ENCODE measurements at places on chromosomes 7 and 10.

DNA sequence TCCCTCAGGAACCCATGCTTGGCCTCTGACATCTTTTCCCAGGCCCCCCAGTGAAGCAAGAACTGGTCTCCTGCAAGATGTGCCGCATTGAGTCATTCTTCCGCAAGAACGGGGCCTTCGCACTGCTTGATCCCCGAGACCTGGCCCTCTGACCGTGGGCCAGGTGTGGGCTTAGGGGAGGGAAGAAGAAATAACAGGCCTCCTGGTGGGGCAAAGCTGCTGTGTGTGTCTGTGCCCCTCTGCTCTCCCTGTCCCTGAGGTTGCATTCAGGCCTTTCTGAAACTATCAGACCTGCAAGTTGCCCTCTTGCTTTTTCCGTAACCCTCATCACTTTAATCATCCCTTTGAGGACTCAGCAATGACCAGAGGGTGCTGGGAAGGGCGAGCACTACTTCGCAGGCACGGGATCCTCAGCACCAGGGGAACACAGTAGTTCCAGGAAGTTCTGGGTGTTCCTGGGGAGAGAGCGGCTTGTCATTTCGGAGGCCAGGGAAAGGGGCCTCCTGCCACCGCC lies 6.0 kb downstream of the ATP6V1F start:
- no peak for DNase-seq

DNA sequence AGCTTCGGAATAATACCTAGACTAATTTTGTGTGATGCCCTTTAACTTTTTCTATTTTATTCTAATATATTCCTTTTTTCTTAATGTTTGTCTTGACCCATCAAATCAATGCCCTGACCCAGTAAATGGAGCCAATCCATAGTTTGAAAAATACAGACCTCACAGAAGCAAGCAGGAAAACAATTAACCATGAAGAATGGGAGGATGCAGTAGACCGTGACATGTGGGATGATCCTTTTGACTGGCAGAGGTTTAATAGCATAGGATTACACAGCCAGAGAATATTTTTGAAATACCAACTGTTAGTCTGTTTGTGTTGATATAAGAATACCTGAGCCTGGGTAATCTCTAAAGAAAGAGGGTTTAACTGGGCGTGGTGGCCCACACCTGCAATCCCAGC lies 142.6 kb upstream of the NEBL start:
- no peak for DNase-seq

- no peak for DNase-seq
These were observed 5.1 kb upstream of the AKR1E2 start for GRCh38 chr10:4820804-4821401.

- DNase-seq = no peak
These were observed 4.9 kb downstream of the TRIM8 start for GRCh38 chr10:102648889-102649796.

DNA sequence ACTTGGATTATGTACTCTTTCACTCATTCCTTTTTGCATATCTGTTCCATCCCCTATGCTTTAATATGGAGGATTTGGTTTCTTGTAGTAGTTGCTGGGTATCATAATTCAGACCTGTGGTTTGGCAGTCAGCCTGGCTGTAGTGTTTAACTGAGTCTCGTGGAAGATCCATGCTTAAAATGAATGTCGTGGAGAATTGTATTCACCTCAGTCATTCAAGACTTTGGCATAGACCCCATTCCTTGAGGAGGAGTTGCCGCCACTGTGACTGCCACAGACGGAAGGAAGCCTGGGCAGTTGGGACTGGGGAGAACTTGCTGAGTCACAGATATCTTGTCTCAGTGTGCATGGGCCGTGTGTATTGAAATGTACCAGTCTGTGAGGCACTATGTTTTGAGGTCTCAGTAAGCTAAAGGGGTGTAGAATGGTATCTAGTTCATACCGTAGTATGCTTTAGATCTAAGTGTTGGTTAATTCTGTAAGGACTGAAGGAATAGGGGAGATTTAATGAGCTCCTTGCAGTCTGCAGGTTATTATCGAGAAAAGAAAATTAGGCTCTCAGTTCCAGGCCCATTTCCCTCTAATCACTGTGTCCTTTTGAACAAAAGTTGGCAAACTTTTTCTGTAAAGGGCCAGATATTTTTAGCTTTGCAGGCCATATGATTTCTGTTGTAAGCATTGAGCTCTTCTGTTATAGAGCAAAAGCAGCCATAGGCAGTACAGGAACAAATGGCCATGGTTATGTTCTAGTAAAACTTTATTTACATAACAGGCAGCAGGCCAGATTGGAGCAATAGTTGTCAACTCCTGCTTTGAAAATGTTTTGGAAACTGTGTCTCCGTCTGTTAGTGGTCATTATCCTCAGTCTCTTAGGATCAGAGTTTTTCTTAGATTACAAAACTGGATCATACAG lies 76.8 kb downstream of the TPST1 start:
- no peak for DNase-seq

DNA sequence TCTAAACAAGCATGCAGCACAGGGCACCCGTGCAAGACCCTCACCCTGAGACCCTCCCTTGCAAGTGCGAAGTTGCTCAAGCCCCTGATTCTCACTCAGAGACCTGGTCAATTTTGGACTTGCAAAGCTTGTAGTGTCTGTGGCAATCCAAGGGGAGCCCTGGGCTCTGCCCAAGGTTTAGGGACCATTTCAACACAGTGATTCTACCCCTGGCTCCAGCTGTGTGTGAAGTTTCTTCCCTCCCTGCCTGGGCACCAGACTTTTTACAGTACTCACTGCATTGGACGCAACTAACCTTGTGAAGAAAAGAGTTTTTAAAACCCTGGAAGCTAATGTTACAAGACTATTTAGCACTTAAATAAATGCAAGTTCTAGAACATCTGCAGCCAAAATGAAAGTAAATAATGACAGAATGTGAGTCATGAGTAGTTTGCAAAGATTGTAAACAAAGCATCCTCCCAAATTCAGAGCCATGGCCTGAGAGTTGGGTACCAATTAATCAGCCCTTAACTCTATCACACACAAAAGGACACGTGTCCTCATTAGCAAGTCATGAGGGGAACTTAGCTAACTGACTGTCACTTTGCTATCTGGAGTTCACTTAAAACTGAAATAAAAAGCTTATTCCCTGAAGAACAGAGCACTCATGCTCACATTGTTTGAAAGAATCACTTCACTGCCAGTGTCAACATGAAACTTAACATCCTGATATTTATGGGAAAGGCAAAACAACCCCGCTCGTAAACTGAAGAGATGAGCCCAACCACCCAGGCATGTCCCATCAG lies 48.1 kb downstream of the RGS10 start:
- DNase-seq = no peak

DNA sequence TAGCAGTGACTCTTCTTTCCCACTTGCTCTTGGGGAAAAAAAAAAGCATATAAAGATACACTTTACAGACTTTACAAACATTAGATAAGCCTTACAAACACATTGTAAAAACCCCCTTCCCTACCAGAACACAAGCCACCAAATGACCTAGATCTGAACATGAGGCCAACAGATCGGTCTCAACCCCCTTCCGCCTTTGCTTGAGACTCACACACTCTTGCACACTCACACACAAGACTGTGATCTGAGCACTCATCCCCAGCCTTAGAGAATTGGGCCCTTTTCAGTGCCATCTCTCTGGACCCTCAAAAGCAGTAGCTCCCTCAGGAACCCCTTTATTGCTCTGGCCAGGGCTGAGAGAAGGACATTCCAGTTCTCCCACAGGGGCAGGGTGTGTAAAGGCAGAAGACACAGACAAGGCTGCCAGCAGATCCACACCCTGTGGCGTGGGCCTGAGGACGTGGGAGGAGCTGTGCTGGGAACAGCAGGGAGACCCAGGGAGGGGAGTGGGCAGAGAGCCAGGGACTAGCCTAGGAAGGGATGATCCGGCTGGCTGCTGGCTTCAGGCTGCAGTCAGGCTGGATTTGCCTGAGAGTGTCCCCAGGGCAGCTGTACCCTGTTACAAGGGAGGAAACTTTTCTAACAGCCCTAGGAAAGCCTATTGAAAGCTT lies 206.7 kb downstream of the KIAA1217 start:
- DNase-seq = no peak

- DNase-seq = no peak
These were observed 183.2 kb upstream of the LYZL1 start for GRCh38 chr10:29105516-29106215.

DNA sequence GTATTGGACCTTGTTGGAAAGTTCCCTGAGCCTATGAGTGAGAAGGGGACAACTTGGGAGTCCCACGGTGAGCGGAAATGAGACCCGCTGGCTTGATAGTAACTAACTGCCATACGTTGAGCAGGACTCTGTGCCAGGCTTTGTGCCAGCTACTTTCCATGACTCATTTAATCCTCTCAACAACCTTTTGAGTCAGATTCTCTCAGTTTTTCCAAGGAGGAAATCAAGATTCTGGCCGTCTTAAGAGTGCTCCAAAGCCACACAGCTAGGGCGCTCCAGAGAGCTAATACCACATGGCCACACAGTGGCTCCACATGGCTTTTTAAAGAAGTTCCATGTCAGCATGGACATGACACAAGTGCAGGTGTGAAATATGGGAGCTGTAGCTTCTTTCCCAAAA lies 55.7 kb downstream of the NOD1 start:
- DNase-seq = no peak

GRCh38 chr10:102775201-102775934 lies 31.6 kb downstream of the WBP1L start:
- DNase-seq = no peak

- no peak for DNase-seq
These were observed 648.1 kb upstream of the FOXK1 start for GRCh38 chr7:4033996-4034395.

GRCh38 chr7:4765776-4766490 lies 9.5 kb upstream of the AP5Z1 start:
- no peak for DNase-seq

DNA sequence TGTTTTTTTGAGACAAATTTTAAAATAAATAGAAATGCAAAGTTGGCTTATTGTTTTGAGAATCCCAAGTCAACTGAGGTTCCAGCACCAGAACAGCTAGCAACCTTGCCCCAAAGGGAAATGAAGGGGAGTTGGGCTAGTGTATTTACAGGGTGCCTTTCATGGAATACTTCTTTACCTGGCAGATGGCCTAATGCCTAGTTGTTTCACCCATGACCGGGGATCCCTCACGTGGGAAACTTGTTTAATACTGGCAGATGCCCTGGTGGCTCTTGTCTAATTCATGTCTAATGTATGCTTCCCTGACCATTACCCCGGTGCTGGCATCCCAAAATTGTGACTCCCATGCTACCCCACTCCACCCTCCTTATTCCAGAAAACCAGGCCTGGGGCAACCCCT lies 861.1 kb upstream of the ZWINT start:
- DNase-seq = no peak

Data from activated CD4-positive, alpha-beta T cell treated with anti-CD3 and anti-CD28 coated beads, Interleukin-2, amount 50 U/mL, for 24 hours (primary cell).